ENCODE measurements at places on chromosomes 6 and 20.

DNA sequence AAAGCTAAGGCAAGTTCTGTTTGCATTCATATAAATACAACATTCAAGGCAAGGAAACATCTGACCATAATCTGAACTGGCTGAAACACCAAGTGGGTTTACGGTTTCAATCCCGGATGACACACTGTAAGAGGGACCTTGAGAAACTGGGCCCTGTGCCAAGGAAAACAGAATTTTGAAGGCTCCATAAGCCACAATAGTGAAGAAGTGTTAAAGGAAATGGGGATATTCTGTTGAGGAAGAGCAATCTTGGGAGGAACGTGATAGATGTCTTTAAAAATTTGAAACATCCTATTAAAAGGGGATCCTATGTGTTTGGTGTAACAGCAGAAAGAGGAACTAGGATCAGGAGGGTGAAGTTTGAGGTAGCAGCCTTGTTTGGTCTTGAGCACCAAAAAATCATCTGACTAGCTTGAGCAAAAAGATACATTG, 82.4 kb upstream of the TAB2 start:
- H3K27me3 ChIP-seq: no peaks in the 10 kb centered on the region
- no peaks in the 10 kb centered on the region for H3K36me3 ChIP-seq
- peaks cover 13% of the 10 kb centered on the region for H3K4me1 ChIP-seq
- no peak for DNase-seq

DNA sequence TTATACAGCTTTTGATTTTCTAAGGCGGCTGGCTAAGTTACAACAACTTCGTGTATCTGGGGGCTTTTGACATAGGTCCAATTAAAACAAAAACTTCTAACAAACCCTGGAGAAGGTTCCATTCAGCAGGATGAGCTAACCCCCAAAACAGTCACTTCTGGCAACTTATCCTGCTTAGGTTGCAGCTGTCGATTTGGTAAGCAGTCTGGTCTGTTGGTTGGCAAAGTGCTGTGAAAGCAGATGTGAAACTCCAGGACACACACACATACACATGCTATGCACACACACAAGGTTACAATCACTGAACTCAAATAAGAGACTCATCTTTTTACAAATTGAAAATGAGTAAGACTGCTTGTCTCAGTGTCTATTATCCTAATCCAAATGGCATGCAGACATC, 119.0 kb upstream of the STMND1 start:
- H3K4me3 ChIP-seq: no peak overlapping the region
- DNase-seq: no peak
- no peaks in the 10 kb centered on the region for H3K36me3 ChIP-seq
- no peak overlapping the region for H3K27ac ChIP-seq
- H3K27me3 ChIP-seq: no peaks in the 10 kb centered on the region

DNA sequence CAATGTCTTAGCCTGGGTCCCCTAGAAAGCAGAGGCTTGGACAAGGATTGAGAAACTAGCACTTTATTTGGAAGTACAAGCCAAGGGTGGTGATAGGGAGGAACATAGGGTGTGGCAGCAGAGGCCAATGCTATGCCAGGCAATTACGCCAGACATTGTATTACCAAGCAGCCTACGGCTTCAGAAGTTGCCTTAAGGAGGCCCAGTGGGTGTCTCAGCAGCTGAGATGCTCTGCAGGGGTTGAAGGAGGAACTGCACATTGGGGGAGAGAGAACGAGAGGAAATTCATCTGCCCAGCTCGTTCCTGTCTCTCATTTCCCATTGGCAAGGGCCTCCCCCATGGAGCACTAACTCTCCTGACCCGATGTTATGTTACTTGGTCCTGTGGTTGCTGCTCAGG, 859 bp downstream of the C20orf202 start:
- H3K4me3 ChIP-seq: no peak overlapping the region
- DNase-seq: no peak
- no peaks in the 10 kb centered on the region for H3K36me3 ChIP-seq
- H3K4me1 ChIP-seq: no peaks in the 10 kb centered on the region
- H3K27me3 ChIP-seq: no peaks in the 10 kb centered on the region

DNA sequence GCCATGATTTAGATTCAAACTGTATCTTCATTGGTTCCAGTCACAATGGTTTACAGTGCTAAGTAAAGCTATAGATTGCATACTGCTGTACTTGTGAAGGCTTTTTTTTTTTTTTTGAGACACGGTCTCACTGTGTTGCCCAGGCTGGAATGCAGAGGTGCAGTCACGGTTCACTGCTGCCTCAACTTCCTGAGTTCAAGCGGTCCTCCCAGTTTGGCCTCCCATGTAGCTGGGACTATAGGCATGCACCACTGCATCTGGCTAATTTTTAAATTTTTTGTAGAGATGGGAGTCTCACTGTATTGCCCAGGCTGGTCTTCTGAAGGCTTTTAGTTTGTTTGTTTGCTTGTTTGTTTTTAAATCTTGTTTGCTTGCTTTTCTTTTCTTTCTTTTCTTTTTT, 24.9 kb downstream of the ITCH start:
- no peak overlapping the region for H3K27ac ChIP-seq
- no peaks in the 10 kb centered on the region for H3K4me1 ChIP-seq
- DNase-seq: no peak
- H3K36me3 ChIP-seq: no peaks in the 10 kb centered on the region

DNA sequence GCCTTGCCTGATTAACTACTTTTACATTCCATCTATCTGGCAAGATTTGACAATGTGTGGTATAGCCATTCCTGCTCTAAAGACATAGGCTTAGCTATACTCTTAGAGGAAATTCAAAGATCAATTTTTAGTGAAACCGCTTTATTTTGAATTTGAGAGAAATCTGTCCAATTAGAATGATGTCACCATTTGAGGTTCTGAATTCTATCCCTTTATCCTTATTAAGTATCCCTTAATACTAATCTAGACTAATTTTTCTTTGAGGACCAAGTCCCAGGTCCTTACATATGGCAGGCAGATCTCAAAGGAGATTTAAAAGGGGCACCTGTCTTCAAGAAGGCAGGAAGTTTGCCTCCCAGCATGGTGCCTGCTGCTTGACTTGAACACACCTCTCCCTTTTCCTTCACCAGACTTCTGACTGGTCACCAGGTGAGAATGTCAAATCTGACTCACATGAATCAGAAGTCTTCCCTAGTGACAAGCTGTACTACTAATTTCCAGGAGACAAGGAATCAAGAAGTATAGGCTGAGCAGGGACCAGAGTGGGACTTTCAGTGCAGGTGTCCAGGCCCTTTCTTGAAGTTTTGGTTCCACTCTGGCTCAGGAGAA, 15.0 kb upstream of the MRAP2 start:
- H3K27me3 ChIP-seq: no peaks in the 10 kb centered on the region
- no peaks in the 10 kb centered on the region for H3K4me1 ChIP-seq
- H3K27ac ChIP-seq: no peak overlapping the region
- DNase-seq: peak; percentile 27
- H3K4me3 ChIP-seq: no peak overlapping the region

- H3K27ac ChIP-seq: no peak overlapping the region
- no peaks in the 10 kb centered on the region for H3K27me3 ChIP-seq
- DNase-seq: no peak
- no peaks in the 10 kb centered on the region for H3K36me3 ChIP-seq
- H3K4me3 ChIP-seq: no peak overlapping the region
- H3K4me1 ChIP-seq: peaks cover 3% of the 10 kb centered on the region
These were observed 67.3 kb downstream of the PREX1 start for GRCh38 chr20:48760403-48760983.

GRCh38 chr6:39733704-39734103, 8.5 kb upstream of the KIF6 start:
- H3K27ac ChIP-seq: no peak overlapping the region
- H3K4me3 ChIP-seq: no peak overlapping the region
- DNase-seq: no peak
- H3K4me1 ChIP-seq: peaks cover 4% of the 10 kb centered on the region
- H3K36me3 ChIP-seq: no peaks in the 10 kb centered on the region

DNA sequence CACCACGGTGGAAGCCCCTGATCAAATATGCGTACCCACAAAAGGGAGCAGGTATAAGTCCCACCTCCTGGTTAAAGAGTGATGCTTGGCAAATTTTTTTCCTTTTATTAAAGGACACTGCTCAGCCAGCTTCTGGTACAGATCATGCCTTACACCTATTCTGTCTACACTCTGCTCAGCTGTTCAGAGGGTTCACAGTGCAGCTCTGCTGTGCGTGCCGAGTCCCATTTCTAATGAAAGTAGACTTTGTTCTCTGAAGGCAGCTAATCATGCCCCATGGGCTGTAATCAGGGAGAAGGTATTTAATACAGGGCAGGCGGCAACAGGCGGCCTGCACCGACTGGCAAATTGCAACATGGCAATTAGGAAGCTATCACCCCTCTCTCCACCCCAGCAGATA, 16.3 kb downstream of the LRRC73 start:
- peaks cover 7% of the 10 kb centered on the region for H3K4me1 ChIP-seq
- DNase-seq: no peak
- no peaks in the 10 kb centered on the region for H3K36me3 ChIP-seq
- H3K27ac ChIP-seq: no peak overlapping the region

DNA sequence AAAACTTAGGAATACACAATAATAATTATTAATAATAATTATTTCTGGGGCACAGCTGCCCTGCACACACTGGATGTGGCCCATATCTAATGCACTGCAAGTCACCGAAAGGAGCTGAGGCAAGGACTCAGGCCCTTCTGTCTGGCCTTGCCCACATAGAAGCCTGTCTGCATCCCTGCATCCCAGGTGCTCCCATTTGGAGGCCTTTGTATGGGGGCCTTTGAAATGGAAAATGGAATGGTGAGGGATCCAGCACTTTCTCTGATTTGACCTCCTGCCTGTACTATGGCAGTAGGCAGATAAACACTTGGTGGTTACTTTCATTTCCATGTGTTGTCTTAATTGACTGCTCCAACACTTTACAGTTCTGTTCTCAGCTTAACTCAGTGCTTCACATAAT, 75.7 kb upstream of the PTCHD4 start:
- no peak overlapping the region for H3K27ac ChIP-seq
- no peaks in the 10 kb centered on the region for H3K27me3 ChIP-seq
- no peaks in the 10 kb centered on the region for H3K36me3 ChIP-seq
- no peaks in the 10 kb centered on the region for H3K4me1 ChIP-seq
- H3K4me3 ChIP-seq: no peak overlapping the region
- DNase-seq: no peak

DNA sequence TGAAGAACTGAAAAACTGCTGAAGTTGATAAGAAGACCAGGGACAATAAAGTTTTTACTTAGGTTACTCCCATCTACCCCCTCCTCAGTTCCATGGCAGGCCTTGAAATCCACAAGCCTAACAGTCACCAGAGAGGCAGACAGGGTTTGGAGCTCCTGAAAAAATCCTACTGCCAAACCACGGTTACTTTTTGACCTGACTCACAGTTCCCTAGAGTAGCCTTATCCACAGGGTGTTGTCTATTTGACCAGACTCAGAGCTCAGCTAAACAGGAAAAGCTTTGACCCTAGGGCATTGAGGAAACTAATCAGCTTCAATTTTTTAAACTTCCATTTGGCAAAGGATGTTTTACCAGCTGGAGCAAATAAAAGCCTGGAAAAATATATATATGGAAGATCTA, 257.7 kb upstream of the NT5E start:
- no peaks in the 10 kb centered on the region for H3K27me3 ChIP-seq
- H3K4me3 ChIP-seq: no peak overlapping the region
- H3K27ac ChIP-seq: no peak overlapping the region
- no peaks in the 10 kb centered on the region for H3K36me3 ChIP-seq
- no peak for DNase-seq
- H3K4me1 ChIP-seq: no peaks in the 10 kb centered on the region

GRCh38 chr20:2800521-2801285, at the start of gene CPXM1:
TSS of gene CPXM1 (minus strand) at chr20:2800627. CDS start at chr20:2800572, 55 bp downstream.
- H3K27me3 ChIP-seq: peaks cover 36% of the 10 kb centered on the region
- peak; percentile 91 for DNase-seq
- H3K4me1 ChIP-seq: peaks cover 4% of the 10 kb centered on the region

DNA sequence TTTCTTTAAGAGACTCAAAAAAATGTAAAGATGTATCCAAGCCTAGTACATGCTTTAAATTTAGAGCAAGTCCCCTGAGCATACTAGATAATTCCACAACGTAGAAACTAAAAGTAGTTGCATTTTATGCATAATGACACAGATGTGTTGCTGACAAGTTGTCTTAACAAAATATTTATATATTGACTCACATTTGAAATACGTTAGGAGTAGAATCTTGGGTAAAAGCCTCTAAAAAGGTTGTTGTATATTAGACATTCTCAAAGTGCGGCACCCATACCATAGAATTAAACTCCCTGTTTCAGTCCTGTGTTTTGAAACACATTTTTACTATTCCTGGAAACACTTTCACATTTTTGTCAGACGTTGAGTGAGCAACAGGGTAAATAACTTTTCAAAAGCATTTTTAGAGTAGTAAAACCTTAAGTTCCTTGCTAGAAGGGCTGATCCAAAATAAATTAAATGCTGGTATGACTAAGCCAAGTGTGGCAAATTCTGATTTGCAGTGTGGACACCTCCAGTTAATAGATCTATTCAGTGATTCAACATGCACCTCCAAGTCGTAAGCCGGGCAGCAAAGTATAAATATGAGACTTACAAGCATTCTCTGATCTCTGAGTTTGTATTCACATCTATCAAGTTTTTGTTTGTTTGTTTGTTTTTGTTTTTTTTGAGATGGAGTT, 97.5 kb downstream of the GMDS start:
- no peaks in the 10 kb centered on the region for H3K36me3 ChIP-seq
- no peak overlapping the region for H3K27ac ChIP-seq
- DNase-seq: no peak
- H3K4me1 ChIP-seq: no peaks in the 10 kb centered on the region
- no peaks in the 10 kb centered on the region for H3K27me3 ChIP-seq
- no peak overlapping the region for H3K4me3 ChIP-seq

DNA sequence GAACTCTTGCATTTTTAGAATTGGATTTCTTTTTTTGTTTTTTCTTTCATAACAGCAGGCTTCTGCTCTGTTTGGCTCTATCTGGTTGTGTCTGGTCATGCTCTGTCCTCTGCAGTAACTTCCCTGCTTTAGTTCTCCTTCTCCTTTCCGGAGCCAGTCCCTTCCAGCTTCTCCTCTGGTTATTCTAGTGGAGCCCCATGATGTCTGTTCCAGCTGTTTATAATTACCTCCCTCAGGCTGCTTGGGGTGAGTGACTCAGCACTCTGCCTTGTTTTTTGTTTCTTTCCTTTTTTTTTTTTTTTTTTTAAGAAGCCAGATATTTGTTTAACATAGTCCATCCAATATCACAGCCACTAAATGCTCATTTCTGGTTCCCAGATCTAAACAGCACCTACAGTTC, 409.6 kb downstream of the MAFB start:
- peak; percentile 77 for DNase-seq
- peaks cover 27% of the 10 kb centered on the region for H3K4me1 ChIP-seq
- no peaks in the 10 kb centered on the region for H3K36me3 ChIP-seq
- peak overlapping the region; percentile 11 for H3K27ac ChIP-seq

- no peak overlapping the region for H3K4me3 ChIP-seq
- no peak for DNase-seq
- H3K27me3 ChIP-seq: no peaks in the 10 kb centered on the region
- H3K36me3 ChIP-seq: no peaks in the 10 kb centered on the region
- H3K4me1 ChIP-seq: peaks cover 4% of the 10 kb centered on the region
These were observed 20.9 kb upstream of the KCNG1 start for GRCh38 chr20:51043811-51044210.

Data from mesendoderm (in vitro differentiated cells).